ENCODE measurements at places on chromosomes 16 and 17.

DNA sequence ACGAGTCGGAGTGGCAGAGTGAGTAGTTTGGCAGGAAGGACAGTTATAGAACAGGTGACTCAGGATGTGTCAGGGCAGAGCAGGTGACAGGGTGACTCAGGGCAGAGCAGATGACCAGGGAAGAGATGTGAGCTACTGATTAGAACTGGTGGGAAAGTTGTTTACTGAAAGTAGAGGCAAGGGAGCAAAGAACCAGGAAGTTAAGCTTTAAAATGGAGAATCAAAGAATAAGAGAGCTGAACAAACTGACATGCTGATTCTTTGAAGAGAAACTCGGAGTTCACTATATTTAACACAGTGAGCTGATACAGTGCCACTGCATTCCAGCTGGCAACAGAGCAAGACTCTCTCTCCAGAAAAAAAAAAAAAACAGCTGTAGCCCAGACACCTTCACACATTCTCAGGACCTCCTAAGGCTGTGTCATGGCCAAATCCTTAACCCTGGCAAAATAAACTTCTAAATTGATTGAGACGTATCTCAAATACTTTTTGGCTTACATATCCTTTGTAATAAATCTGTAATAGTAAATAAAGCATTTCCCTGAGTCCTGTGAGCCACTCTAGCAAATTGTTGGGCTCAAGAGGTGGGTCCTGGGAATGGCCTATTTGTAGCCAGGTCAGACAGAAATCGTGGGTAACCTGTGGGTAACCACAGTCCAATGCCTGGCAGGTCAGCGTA lies 12.3 kb upstream of the UBE2I start:
- no peak for DNase-seq

DNA sequence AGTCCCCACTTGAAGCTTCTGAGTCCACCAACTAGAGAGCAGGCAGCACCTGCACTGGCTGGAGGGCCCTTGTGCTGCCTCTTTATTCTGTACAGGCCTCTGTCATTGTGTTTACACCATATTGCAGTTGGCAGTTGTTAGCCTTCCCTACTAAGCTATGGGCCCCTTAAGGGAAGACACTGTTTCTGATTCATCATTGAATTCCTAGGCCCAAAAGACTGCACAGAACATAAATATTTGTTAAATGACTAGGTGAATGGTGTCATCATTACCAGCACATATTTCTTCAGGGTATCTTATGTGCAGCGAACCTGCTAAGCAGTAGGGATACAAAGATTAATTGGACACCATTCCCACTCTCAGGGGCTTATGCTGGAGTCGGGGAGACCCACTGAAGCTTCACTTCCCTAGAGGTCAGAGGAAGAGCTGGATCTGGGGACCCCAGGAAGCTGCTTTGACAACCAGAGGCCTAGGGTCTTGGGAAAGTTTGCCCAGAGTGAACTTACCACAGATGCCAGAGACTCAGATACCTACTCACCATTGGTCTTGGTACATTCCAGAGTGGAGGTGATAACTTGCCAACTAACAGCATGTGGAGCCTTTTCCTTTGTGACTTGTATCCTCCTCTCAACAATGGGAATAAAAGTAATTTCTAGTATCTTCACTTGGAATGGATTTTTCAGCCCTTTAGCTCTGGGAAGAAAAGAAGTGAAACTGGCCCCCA lies 28.7 kb upstream of the DDX52 start:
- no peak for DNase-seq

DNA sequence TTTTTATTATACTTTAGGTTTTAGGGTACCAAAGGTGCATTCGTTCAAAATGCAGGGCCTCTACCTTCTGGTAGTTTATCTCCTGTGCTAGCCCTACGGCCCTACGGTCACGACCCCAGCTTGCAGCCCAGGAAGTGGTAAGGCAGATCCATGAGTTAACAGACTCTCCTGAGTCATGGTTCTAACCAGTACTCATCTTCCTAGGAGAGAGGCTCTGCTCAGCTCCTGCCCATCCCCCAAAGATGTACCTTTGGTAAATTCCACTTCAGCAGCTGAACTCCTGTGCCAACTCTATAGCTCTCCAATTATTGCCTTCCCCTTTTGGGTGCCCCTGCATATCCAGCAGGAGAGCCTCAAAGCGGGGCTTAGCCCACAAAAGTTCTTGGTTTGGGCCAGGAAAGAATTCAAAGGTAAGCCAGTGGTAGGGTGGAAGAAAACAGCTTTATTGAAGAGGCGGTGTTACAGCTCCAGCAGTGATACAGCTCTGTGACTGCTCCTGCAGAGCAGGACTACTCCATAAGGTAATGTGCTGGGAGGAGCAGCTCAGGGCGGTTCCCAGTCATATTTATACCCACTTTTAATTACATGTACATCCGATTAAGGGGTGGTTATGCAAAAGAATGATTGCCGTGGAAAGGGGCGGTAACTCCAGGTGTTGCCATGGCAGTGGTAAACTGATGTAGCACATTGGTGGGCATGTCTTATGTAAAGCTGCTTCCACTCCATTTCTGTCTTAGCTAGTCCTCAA lies 241.4 kb downstream of the PMP22 start:
- no peak for DNase-seq

GRCh38 chr17:83089328-83090132 lies 10.1 kb downstream of the METRNL start:
- no peak for DNase-seq

GRCh38 chr16:89044418-89045180 lies 49.1 kb upstream of the ACSF3 start:
- DNase-seq: no peak

DNA sequence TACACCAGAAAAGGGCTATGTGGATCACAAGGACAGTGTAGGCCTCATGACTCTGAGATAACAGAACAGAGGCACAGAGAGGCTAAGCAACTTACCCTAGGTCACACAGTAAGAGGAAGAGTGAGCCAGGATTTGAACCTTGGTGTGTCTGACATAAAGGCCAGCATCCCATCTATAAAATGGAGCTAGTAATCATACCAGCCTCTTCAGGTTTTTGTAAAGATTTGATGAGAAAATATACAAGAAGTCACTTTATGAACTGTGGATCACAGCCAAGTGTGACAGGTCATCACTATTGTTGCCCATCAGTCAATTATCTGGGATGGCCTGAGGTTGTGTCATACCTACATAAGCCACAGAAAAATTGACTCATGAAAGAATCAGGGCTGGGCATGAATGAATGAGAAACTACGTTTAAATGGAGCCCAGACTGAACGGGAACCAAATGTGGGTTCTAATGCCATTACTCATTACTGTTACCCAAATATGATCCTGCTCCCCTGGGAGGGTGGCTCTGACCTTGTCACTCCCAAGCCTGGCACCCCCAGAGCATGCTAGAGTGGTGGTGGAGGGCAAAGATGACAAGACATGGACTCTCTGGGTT lies 21.0 kb downstream of the FBXO39 start:
- no peak for DNase-seq

DNA sequence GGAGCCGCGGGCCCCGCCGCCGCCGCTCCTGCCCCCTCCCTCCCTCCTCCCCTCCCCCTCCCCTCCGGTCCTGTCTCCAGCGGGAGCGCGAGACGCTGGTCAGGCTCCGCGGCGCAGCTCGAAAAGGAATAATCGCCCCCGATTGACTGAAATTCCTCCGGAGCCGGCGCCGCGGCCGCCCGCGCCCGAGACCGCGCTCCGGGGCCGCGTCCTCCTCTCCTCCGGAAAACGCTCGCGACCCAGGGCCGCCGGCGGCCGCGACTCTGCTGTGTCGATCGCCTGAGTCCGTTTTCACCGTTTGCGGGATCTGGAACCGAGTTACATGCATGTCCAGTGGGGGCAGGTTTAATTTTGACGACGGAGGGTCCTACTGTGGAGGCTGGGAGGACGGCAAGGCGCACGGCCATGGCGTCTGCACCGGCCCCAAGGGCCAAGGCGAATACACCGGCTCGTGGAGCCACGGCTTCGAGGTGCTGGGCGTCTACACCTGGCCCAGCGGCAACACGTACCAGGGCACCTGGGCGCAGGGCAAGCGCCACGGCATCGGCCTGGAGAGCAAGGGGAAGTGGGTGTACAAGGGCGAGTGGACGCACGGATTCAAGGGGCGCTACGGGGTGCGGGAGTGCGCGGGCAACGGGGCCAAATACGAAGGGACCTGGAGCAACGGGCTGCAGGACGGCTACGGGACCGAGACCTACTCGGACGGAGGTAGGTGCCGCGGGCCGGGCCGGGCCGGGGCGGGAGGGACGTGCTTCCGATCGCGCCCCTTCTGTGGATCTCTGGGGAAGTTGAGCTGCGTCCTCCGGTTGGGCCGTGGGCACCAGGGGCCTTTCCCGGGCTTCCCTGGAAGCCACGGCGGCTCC lies 744 bp downstream of the JPH3 start:
- DNase-seq: no peak

- DNase-seq: no peak
Measured at GRCh38 chr16:68367891-68368290, 57.1 kb downstream of the PRMT7 start.

- DNase-seq: no peak
Measured at GRCh38 chr16:48291303-48291702, 44.0 kb upstream of the ABCC11 start.

GRCh38 chr17:59617156-59617732 lies 2.5 kb upstream of the CLTC start:
- DNase-seq: no peak

GRCh38 chr17:40996829-40997228 lies 2.9 kb upstream of the KRTAP3-3 start:
- DNase-seq: no peak

DNA sequence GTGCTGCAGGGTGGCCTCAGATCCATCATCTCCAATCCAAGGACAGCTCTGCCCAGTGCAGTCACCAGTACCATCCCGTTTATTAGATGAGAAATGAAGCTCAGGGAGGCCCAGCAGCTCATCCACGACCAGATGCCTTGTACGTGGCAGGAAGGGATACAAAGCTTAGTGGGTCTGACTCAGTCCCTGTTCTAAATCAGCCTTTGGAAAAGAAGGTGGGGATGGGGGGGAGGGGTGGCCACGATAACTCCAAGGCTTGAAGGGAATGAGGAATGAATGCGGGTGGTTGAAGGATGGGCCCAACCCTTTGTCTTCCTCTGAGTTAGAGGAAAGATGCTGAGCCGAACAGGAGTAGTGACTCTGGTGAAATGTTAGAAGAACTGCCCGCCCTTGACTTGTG lies 25.8 kb downstream of the LLGL2 start:
- no peak for DNase-seq

DNA sequence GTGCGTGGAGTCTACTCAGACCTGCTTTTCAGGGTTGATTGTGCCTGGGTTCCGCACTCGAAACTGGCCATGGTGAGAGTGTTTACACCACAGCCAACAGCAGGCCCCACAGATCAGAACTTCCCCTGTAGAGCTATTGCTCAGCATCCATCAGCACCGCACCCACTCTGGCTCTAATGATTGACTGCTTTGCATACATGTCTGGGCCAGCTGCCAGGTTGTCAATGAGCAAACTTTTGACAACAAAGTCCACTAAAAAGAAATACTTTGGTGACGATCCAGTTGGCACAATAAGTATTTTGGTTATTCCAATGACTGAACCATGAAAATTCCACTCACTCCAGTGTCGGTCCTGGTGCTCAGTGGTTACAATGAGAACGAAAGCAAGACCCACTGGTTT lies 190.7 kb downstream of the FOXL1 start:
- no peak for DNase-seq

DNA sequence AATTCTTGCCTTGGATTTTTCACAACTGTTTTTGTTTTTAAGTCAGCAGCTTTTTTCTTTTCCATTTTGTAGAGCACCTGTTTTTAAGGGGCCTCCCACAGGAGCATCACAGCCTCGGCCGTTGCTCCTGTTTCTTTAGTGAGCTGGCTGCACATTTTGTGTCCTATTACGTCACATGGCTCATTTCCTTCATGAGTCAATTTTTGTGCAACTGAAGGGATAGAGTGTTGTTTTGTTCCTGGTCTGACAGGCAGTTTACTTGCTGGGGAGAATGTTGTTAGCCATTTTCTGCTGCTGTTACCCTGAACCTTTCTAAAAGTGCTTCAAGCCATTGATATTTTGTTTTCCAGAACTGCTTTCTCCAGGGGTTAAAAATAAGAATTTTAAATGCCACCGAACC lies 45.0 kb upstream of the CRISPLD2 start:
- no peak for DNase-seq

DNA sequence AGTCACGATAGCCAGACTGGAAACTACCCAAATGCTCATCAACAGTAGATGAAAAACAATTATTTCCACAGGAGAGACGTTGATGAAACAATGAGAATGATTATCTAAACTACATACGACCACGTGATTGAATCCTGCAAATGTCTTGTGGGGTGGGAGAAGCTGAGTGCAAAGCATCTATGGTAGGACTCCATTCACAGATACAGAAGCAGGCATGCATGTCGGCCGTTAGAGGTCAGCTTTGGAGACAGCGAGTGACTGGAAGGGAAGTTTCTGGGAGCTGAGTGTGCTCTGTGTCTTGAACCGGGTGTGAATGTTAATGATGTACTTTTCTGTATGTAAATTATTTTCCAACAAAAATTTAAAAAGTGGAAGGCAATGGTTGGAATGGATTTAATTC lies 71.5 kb upstream of the DNAJA2 start:
- no peak for DNase-seq

DNA sequence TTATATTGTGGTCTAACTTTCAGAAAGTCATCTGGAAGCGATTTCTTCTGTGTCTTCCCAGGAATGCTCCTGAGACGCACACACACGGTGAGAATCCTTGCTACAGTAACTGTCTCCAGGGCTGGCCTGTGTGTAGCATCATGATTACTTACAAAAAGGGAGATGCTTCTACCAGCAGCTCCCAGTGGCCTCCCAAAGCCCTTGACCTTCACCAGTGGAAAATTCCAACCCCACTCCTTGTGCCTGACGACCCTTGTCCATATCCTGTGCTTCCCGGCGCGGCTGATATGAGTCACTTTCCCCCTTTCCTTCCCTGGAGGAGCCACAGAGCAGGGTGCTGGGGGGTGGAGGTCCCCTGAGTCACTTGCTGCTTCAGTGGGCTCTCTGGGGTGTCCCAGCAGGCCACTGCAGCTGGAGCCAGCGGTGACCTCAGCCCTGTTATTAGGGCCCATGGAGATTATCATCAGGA lies 22.1 kb upstream of the NAT9 start:
- DNase-seq: no peak

GRCh38 chr16:4450931-4451519 lies 23.4 kb downstream of the NMRAL1 start:
- no peak for DNase-seq

- DNase-seq: no peak
Measured at GRCh38 chr16:84458606-84459532, 45.6 kb downstream of the MEAK7 start.

- DNase-seq: no peak
Measured at GRCh38 chr17:17714261-17714866, 33.1 kb downstream of the RAI1 start.

GRCh38 chr17:11387610-11388009 lies 146.6 kb downstream of the SHISA6 start:
- no peak for DNase-seq

DNA sequence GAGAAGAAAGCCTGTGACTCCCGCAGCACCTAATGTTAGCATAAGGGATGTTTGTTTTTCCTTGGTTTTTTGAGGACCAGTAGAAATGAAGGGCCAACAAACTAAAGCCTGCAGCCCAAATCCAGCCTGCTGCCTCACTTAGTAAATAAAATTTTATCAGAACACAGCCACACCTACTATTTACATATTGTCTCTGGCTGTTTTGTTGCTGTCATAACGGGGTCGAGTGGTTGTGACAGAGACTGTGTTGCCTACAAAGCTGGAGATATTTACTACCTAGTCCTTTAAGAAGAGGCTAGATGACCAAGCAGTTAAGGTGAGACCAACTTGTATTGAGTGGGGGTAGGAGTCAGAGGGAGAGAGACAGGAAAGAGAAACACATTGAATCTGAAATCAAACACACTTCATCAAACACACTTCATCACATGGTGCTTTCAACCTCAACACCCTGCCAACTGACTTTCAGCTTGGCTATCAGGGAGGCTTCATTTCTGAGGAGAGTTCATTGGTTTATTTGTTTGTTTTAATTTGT lies 546.3 kb upstream of the CDH11 start:
- no peak for DNase-seq

Data from stimulated activated CD8-positive, alpha-beta memory T cell treated with anti-CD3 and anti-CD28 coated beads, Interleukin-12 subunit alpha, Interleukin-12 subunit beta, amount 100 ng/mL, for 1 hour (primary cell).